Right ventricle myocardium superior (tissue), 1 donor: ENCODE measurements at places on chromosomes 7 and 10. TPM values are rescaled to one million over a fixed set of nuclear protein-coding genes. Genes with fewer than 3 reads are reported as not detected.

DNA sequence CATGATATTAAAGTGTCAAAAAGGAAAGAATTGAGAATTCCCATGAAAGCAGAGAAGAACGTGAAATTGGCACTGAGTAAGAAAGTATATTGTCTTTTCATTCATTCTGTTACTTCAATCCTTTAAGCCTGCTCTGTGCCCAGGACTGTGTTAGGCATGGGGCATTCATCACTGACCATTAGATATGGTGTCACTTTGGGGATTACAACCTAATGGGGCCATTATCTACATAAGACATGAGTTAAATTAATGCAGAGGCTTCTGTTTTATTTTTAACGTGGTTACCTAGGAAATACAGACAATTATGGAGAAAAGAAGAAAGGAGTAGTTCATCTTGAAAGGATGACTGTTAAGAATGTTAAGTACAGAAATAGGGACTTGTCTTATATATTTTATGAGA, 163.5 kb upstream of the LRGUK start:
- no peak for DNase-seq

Gene NPC1L1
- total RNA-seq = 0.13 TPM

DNA sequence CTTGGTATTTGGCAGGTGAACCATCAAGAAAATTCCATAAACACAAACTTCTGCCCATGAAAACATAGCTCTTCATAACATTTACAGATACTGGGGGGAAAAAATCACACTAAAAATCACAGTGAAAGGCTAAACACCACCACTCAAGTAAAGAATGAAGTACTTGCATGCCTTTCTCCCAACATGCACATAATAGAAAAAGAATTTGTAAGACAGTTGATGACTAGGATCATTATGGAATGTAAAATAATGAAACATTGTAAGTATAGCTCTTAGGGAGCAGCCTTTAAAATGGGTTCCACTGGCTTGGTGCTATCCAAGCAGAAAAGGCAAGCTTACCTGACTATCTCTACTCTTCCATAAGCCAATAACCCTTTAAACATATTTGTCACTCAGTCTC, 299.9 kb upstream of the LRRN3 start:
- DNase-seq = no peak

DNA sequence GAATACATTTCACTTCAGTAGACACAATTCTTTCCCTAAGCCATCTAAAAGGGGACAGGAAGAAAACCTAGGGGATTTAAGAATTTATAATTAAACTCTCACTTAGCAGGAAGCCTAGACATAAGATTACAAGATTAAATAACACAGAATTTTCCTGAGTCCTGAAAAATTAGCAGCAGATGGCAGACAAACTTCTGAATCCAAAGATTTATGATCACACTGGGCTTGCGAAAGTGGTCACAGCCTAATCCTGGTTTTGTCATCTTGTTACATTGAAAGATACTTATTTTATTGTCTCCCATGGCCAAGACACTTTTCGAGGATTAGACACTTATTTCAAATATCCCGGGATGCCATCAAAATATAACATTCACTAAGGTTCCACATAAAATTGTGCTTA, 2.9 kb downstream of the ERLIN1 start:
- no peak for DNase-seq

DNA sequence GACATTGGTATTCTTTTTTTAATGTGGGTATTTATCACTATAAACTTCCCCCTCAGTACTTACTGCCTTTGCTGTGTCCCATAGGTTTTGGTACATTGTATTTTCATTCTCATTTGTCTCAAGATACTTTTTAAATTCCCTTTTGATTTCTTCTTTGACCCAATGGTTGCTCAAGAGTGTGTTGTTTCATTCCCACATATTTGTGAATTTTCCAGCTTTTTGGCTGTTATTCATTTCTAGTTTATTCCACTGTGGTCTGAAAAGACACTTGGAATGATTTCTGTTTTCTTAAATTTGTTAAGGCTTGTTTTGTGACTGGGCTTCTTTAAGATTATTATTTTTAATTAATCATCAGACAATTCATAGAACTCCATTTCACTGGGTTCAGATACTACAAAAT, 105.0 kb downstream of the EPC1 start:
- no peak for DNase-seq

DNA sequence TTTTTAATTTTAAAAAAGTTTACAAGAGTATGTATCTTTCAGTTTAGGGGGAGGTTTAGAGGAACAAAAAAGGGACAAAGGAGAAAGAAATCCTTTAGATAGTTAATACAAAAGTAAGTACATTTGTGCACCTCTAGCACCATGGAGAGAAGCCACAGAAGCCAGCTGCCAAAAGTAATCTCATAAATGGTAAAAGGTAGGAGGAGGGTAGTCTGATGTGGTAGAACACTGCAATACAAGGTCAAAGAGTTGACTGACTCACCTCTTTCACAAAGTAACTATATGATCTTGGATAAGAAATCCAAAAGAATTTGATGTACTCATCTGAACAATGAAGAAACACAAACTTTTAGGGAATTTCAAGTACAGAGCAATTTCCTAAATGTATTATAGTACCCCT, 68.1 kb downstream of the CNOT4 start:
- no peak for DNase-seq

- DNase-seq = no peak
These were observed 505.6 kb upstream of the MKI67 start for GRCh38 chr10:128631801-128632241.

- DNase-seq = no peak
These were observed 5.7 kb downstream of the KIAA1549 start for GRCh38 chr7:138975343-138976104.
